Calu3 (cell line): ENCODE measurements at places on chromosomes 7 and 10. TPM values are rescaled to one million over a fixed set of nuclear protein-coding genes. Genes with fewer than 3 reads are reported as not detected.

Gene EFCAB10
- not detected in 2 replicates for total RNA-seq

Gene CXCL12
- not detected in 2 replicates for total RNA-seq

Gene LRIT1
- total RNA-seq, result not detected in 2 replicates

Gene TMEM196
- total RNA-seq, result not detected in 2 replicates

Gene STEAP1B
- 2.6 and 4.4 TPM in 2 replicates for total RNA-seq

Gene MOSPD3
- 11.7 and 14.6 TPM in 2 replicates for total RNA-seq

Gene FOXI2
- not detected in 2 replicates for total RNA-seq

Gene PIP
- total RNA-seq, result not detected in 2 replicates

Gene GJD4
- total RNA-seq, result not detected in 2 replicates

Gene NOS3
- 0.71 and 1.1 TPM in 2 replicates for total RNA-seq

Gene DKK1
- total RNA-seq, result 122 and 145 TPM in 2 replicates

Gene C7orf33
- total RNA-seq, result not detected in 2 replicates

Gene CHST15
- 18.3 and 19.3 TPM in 2 replicates for total RNA-seq

Gene ADARB2
- total RNA-seq, result not detected in 2 replicates

Gene CHAT
- total RNA-seq, result not detected in 2 replicates

Gene SFRP4
- total RNA-seq, result not detected in 2 replicates

Gene MKX
- total RNA-seq, result 1.5 and 2.3 TPM in 2 replicates

Gene CNTNAP2
- 0.29 and 1.1 TPM in 2 replicates for total RNA-seq

Gene NKX2-3
- total RNA-seq, result not detected in 2 replicates

Gene PDLIM1
- total RNA-seq, result 49.7 and 50.2 TPM in 2 replicates

Gene SEC61G
- total RNA-seq, result 198 and 202 TPM in 2 replicates

Gene STRIP2
- 10.1 and 13.2 TPM in 2 replicates for total RNA-seq

Gene ACTL6B
- not detected in 2 replicates for total RNA-seq

Gene CALHM3
- total RNA-seq, result not detected in 2 replicates

Gene NKX6-2
- total RNA-seq, result not detected in 2 replicates

Gene LMBR1
- 85.8 and 91.1 TPM in 2 replicates for total RNA-seq

Gene PTN
- 0.35 and 0.54 TPM in 2 replicates for total RNA-seq

Gene UNCX
- not detected in 2 replicates for total RNA-seq

Gene SNX10
- 19.6 and 22.1 TPM in 2 replicates for total RNA-seq
